ENCODE measurements at places on chromosomes 3 and 15. TPM values are rescaled to one million over a fixed set of nuclear protein-coding genes. Genes with fewer than 3 reads are reported as not detected.

The GOLGA6L25 gene
- total RNA-seq: not detected

DNA sequence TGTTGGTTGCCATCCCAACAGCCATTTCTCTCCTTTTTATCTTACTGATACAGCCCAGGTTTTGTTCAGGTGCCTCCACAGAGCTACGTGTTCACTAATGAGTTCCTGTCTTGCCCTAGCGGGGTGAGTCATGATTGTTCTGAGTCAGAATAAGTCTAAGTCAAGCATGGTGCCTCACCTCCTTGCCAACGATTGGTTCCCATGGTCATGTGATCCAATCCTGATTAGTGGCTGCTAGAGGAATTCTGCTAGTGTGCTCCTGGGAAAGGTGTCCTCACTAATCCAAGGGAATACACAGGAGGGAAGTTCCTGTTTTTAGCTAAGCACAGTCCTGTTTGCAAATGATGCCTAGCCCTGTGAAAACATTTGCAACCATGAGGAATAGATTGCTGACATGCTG, 99.8 kb downstream of the NSUN3 start:
- H3K4me3 ChIP-seq: no peak overlapping the region
- H3K4me1 ChIP-seq: no peaks in the 10 kb centered on the region
- H3K27ac ChIP-seq: no peak overlapping the region
- no peaks in the 10 kb centered on the region for H3K27me3 ChIP-seq

- H3K4me3 ChIP-seq: no peak overlapping the region
- DNase-seq: no peak
- H3K27ac ChIP-seq: no peak overlapping the region
- H3K36me3 ChIP-seq: no peaks in the 10 kb centered on the region
These were observed 211.4 kb downstream of the RPLP1 start for GRCh38 chr15:69663982-69664381.

DNA sequence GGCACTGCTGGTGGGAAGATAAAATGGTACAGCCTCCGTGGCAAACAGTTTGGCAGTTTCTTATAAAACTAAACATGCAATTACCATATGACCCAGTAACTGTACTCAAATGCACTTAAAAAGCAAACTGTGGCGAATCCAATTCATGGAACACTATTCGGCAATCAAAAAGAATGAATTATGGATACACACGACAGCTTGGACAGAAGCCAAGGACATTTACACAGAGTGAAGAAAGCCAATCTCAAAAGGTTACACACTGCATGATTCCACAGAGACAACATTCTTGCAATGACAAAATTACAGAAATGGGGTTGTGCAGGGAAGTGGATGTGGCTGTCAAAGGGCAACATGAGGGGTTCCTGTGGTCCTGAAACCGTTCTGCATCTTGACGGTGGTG, 122.1 kb upstream of the IQSEC1 start:
- H3K4me1 ChIP-seq: no peaks in the 10 kb centered on the region
- no peak overlapping the region for H3K4me3 ChIP-seq
- H3K27ac ChIP-seq: no peak overlapping the region
- no peak for DNase-seq
- no peaks in the 10 kb centered on the region for H3K36me3 ChIP-seq

GRCh38 chr3:10888518-10889090, 72.6 kb downstream of the SLC6A11 start:
- H3K4me1 ChIP-seq: no peaks in the 10 kb centered on the region
- no peak overlapping the region for H3K27ac ChIP-seq
- H3K36me3 ChIP-seq: no peaks in the 10 kb centered on the region
- no peaks in the 10 kb centered on the region for H3K27me3 ChIP-seq
- H3K4me3 ChIP-seq: no peak overlapping the region
- DNase-seq: no peak

GRCh38 chr3:126873416-126873815, 109.5 kb upstream of the PLXNA1 start:
- H3K4me3 ChIP-seq: no peak overlapping the region
- H3K27ac ChIP-seq: no peak overlapping the region
- no peaks in the 10 kb centered on the region for H3K4me1 ChIP-seq
- DNase-seq: no peak

Measured in left lung (tissue), 14 donors.